ENCODE measurements at places on chromosomes 5 and 9. TPM values are rescaled to one million over a fixed set of nuclear protein-coding genes. Genes with fewer than 3 reads are reported as not detected.
A peak's percentile ranks its signal among the peaks of the same experiment; 100 is the strongest.

- DNase-seq, result peak; percentile 51
Measured at GRCh38 chr9:132169672-132170392, 8.0 kb downstream of the NTNG2 start.

DNA sequence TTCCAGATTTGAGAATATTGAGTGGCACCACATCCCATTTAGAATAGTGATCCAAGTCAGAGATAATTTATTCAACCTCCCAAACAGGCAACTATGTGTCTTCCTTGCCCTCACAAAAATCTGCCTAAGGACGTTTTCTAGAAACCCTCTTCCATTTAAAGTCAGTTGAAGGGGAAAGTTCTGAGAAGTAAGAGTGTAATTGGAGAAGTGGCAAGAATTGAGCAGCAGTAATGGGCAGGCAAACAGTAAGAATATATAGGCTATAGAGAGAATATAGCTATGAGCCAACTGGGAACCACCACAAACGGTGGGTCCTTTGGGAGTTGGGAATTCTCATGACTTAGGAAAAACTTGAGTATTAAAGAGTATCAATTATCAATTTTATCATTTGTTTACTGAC lies 31.1 kb upstream of the CETN3 start:
- no peak for DNase-seq

Gene SPINK13
- not detected for total RNA-seq

DNA sequence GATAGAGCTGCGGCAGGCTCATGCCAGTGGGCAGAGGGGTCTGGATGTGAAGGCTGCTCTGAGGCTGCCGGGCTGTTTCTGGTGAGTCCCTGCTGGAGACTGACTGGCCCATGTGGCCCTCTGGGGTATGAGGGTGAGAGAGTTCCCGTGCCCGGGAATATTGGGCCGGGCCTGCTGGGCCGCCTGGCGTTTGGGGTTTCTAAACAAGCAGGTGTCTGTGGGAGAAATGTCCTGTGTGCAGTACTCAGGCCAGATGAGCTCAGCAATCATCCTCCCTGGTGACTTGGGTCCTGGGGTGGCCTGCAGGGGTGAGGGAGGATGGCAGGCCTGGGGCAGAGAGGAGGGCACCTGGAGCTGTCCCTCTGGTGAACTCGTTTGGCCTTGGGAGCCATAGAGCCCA lies 74.9 kb downstream of the MACROH2A1 start:
- no peak for DNase-seq

GRCh38 chr5:56269216-56269927 lies 36.2 kb upstream of the ANKRD55 start:
- peak; percentile 61 for DNase-seq

GRCh38 chr5:155700333-155700732 lies 626.6 kb upstream of the SGCD start:
- DNase-seq, result no peak

- DNase-seq, result no peak
Measured at GRCh38 chr9:82467436-82467835, 478.9 kb downstream of the SPATA31D1 start.

- DNase-seq, result no peak
Measured at GRCh38 chr5:953535-954449, 54.8 kb upstream of the NKD2 start.

- DNase-seq, result no peak
Measured at GRCh38 chr9:12614488-12614887, 78.7 kb upstream of the TYRP1 start.

- peak; percentile 21 for DNase-seq
Measured at GRCh38 chr5:60210810-60211209, 317.3 kb upstream of the PDE4D start.

GRCh38 chr9:99103054-99103895 lies 1.6 kb upstream of the TGFBR1 start:
- no peak for DNase-seq

Gene SLC34A3
- 0.10 TPM for total RNA-seq

Gene MARCOL
- total RNA-seq, result not detected

GRCh38 chr5:96610747-96611146 lies 51.4 kb upstream of the CAST start:
- no peak for DNase-seq

DNA sequence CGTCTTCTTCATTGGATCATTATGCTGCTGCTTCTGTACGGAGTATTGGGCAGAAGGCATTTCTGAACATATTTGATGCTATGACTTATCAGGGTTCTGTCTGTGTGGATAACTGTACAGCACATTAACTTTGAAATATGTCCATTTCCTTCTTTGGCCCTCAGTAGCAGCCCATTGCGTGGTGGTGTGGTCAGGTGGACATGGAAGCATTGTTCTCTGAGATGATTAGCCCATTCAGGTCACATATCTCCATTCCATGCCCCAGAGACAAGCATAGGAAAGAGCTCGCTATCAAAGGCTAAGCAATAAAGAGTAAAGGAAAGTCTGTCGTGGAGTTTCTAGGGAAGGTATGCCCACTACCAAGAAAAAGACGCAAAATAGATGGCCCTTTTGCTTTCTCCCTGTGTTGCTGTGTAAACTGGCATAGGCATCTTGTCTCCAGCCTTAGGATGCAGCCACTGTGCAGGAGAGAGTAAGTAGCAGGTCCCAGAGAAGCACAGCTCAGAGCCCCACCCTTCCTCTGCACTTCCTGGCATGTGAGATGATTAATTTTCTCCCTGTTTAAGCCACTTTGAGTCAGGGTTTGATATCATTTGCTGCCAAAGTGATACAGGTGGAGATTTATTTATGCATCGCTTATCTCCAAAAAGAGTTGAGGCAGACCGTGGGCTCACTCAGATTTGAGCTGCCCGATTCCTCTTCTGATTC lies 221.9 kb downstream of the PDZD2 start:
- peak; percentile 27 for DNase-seq

DNA sequence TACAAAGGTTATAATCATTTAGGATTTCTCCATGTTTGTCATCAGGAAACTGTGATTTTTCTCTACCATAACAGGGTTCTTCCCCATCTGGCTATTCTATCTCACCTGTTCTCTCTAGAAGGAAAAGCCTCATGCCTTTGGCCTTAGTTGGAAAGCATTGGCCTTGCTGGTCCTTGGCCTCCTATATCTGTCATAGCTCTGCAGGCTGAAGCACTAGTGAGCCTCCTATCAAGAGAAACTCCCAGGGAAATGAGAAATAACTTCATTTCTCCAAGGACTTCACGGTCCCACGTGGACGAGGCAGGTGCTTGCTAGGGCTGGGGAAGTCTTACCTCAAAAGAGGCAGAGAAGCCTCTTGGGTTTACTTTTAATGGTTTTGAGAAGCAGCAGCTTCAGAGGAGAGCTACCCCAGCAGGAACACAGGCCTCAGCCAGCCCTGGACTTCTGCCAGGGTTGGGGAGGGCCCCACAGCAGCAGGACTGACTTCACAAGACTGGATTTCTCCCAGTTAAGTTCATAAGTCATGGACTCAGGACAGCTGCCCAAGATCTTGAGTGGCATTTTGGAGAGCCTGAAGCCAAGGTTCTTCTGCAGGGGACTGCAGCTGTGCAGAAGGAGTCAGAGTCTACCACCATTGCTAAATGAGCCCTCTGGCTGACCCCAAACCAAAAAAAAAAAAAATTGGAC lies 15.8 kb upstream of the PSAT1 start:
- DNase-seq, result no peak

All from M059J (cell line).